Chondrocyte (in vitro differentiated cells): ENCODE measurements at places on chromosomes 3 and 15. TPM values are rescaled to one million over a fixed set of nuclear protein-coding genes. Genes with fewer than 3 reads are reported as not detected.

The PLIN1 gene
- 0.17 to 0.44 TPM in 2 of 3 replicates, not detected in the other for total RNA-seq

The SOX14 gene
- total RNA-seq, result not detected in 3 replicates

The TMEM108 gene
- total RNA-seq, result 1.7 to 7.1 TPM (median 5.6 TPM) in 3 replicates

The USP19 gene
- total RNA-seq, result 34.2 to 43.4 TPM (median 35.6 TPM) in 3 replicates

The GDPGP1 gene
- total RNA-seq, result 4.8 to 5.8 TPM (median 5.5 TPM) in 3 replicates

- no peak overlapping the region for H3K27ac ChIP-seq
- no peaks in the 10 kb centered on the region for H3K27me3 ChIP-seq
- peaks cover 15% of the 10 kb centered on the region for H3K4me1 ChIP-seq
- H3K4me3 ChIP-seq, result no peak overlapping the region
- no peaks in the 10 kb centered on the region for H3K36me3 ChIP-seq
Observed at GRCh38 chr3:24154781-24155180, 209.7 kb downstream of the NR1D2 start.

- DNase-seq, result no peak
- H3K4me1 ChIP-seq, result peaks cover 3% of the 10 kb centered on the region
- H3K27me3 ChIP-seq, result peaks cover 51% of the 10 kb centered on the region
Observed at GRCh38 chr15:69118089-69118488, 42.3 kb upstream of the GLCE start.

DNA sequence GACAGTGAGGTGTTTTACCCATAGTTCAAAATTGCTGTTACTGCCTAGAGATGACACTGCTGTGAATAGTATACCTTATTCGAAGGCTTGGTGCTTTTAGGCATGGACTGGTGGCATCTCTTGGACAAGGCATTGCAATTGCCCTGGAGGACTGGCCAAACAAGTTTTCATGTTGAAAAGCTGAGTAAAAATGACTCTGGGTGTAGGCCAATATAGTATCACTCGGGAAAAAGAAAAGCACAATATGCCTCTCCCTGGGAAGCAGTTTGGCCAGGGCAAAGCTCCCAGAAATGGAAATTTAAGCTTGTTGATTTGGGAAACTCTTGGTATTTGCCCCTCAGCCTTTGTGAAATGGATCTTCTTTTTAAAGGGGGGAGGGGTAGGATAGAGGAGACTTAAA is 54.8 kb downstream of the ZNF609 start:
- no peak for DNase-seq
- no peaks in the 10 kb centered on the region for H3K27me3 ChIP-seq
- H3K36me3 ChIP-seq, result no peaks in the 10 kb centered on the region
- H3K27ac ChIP-seq, result peak overlapping the region; percentile 41
- H3K4me1 ChIP-seq, result peaks cover 8% of the 10 kb centered on the region

DNA sequence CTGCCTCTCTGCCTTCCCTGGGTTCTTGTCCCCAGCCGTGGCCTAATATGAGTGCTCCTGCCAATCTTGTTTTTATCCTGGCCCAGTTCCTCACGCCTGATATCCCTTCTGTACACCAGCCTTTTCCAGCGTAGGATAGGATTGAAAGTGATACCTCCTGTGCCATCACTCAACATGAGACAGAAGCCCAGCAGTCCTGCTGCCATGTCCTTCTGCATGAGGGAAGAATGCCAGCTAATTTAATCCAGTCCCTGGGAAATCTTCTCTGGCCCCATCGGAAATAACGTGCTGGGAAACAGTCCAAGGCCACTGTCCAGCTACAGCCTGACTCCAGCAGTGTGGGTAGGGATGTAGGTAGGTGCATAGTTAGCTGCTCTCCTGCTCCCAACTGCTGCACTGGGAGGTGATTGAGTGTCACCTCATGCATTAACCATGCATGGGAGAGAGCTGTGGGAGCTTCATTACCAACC is 92.0 kb upstream of the TPM1 start:
- no peak overlapping the region for H3K4me3 ChIP-seq
- no peak overlapping the region for H3K27ac ChIP-seq
- H3K4me1 ChIP-seq, result peaks cover 26% of the 10 kb centered on the region
- no peaks in the 10 kb centered on the region for H3K36me3 ChIP-seq
- no peak for DNase-seq

- H3K4me3 ChIP-seq, result no peak overlapping the region
- peaks cover 11% of the 10 kb centered on the region for H3K36me3 ChIP-seq
- peaks cover 31% of the 10 kb centered on the region for H3K4me1 ChIP-seq
- no peaks in the 10 kb centered on the region for H3K27me3 ChIP-seq
Observed at GRCh38 chr15:81308260-81308659, 15.7 kb downstream of the STARD5 start.

- H3K4me3 ChIP-seq, result no peak overlapping the region
- H3K36me3 ChIP-seq, result no peaks in the 10 kb centered on the region
- no peak for DNase-seq
- no peak overlapping the region for H3K27ac ChIP-seq
- H3K27me3 ChIP-seq, result peaks cover 16% of the 10 kb centered on the region
Observed at GRCh38 chr3:196604548-196604947, 34.9 kb upstream of the NRROS start.

DNA sequence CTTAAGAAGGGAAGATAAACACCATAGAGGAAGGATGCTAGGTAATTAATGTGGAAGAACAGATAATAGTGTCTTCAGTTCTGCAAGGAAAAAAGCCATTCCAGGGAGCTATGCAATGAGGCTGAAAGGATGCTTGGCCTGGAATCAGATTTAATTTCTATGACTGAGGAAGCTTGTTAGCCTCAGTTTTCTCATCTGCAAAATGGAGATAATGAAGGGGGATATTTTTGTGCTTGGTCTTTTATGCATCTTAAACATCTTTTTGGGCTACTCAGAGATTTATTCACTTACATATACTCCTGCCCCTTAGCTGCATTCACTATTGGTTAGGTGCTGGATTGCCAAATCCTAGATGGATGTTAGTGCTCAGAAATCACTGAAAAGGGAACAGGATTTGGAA is 16.7 kb downstream of the DNAJB11 start:
- DNase-seq, result no peak
- no peaks in the 10 kb centered on the region for H3K4me1 ChIP-seq
- no peaks in the 10 kb centered on the region for H3K27me3 ChIP-seq
- peaks cover 21% of the 10 kb centered on the region for H3K36me3 ChIP-seq
- no peak overlapping the region for H3K4me3 ChIP-seq
- no peak overlapping the region for H3K27ac ChIP-seq

GRCh38 chr15:39621210-39621609 is 40.3 kb downstream of the THBS1 start:
- H3K27me3 ChIP-seq, result no peaks in the 10 kb centered on the region
- H3K27ac ChIP-seq, result no peak overlapping the region
- H3K4me1 ChIP-seq, result peaks cover 23% of the 10 kb centered on the region
- no peak for DNase-seq
- H3K36me3 ChIP-seq, result no peaks in the 10 kb centered on the region

DNA sequence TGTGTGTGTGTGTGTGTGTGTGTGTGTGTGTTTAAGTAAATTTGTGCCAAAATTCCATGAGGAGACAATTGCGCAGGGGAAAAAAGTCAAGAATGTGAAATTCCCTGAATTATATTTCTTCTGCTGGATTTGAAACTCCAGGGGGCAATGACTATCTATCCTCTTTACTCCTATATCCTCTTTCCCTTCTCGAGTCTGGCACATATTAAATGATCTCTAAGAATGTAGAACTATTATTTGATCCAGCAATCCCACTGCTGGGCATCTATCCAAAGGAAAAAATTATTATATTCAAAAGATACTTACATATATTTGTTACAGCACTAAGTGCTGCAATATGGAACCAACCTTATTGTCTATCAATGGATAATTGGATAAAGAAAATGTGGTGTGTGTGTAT is 350.1 kb upstream of the ADAMTS9 start:
- H3K4me3 ChIP-seq, result no peak overlapping the region
- DNase-seq, result no peak
- no peaks in the 10 kb centered on the region for H3K36me3 ChIP-seq
- H3K4me1 ChIP-seq, result peaks cover 2% of the 10 kb centered on the region
- no peak overlapping the region for H3K27ac ChIP-seq

GRCh38 chr3:128895843-128896697 is 16.6 kb downstream of the ACAD9 start:
- H3K4me3 ChIP-seq, result no peak overlapping the region
- peaks cover 44% of the 10 kb centered on the region for H3K36me3 ChIP-seq

- no peaks in the 10 kb centered on the region for H3K36me3 ChIP-seq
- H3K27ac ChIP-seq, result no peak overlapping the region
- no peaks in the 10 kb centered on the region for H3K4me1 ChIP-seq
- H3K27me3 ChIP-seq, result no peaks in the 10 kb centered on the region
- no peak overlapping the region for H3K4me3 ChIP-seq
Observed at GRCh38 chr3:182523836-182524235, 269.5 kb upstream of the ATP11B start.

DNA sequence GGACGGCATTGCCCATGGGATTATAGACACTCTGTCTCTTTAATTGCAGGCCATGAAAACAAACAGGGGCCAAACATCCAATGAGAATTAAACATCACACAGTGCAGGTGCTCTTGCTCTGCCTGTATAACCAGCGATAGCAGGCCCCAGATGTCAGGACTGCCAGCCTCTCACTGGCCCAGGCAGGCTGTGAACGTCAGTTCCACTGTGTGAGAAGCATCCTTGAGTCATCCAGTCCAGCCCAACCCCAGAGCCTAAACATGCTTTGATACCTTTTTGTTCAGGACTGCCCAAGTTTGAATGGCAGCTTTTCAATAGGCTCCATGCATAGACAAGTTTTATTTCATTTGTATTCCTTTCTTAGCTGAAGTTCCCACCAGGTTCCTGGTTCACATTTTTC is 189.8 kb downstream of the SLCO3A1 start:
- no peak for DNase-seq
- no peak overlapping the region for H3K4me3 ChIP-seq

- no peak for DNase-seq
- no peak overlapping the region for H3K4me3 ChIP-seq
- peaks cover 2% of the 10 kb centered on the region for H3K36me3 ChIP-seq
- peaks cover 22% of the 10 kb centered on the region for H3K4me1 ChIP-seq
Observed at GRCh38 chr3:72287956-72288355, 503.0 kb upstream of the PROK2 start.

- H3K27me3 ChIP-seq, result no peaks in the 10 kb centered on the region
- no peaks in the 10 kb centered on the region for H3K4me1 ChIP-seq
- H3K4me3 ChIP-seq, result no peak overlapping the region
- no peak for DNase-seq
Observed at GRCh38 chr3:31142139-31142538, 247.7 kb upstream of the GADL1 start.

DNA sequence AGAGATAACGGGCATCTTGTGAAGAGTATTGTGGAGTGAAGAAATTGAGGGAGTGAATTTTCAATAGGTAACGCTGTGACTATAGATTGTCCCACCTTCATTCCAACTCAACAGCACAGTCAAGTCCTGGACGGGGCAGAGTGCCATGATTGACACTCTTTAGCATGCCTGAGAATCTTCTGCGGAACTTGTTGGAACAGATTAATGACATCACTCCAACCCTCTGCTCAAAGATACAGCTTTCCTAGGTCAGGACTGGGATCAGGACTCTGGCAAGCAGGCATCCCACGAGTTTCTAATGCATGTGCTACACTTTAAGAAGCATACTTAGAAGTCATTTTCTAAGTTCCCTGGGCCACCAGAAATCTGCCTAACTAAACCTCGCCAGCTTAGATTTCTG is 267.6 kb upstream of the CFAP20DC start:
- peaks cover 2% of the 10 kb centered on the region for H3K36me3 ChIP-seq
- no peaks in the 10 kb centered on the region for H3K27me3 ChIP-seq
- H3K27ac ChIP-seq, result no peak overlapping the region
- H3K4me1 ChIP-seq, result peaks cover 7% of the 10 kb centered on the region
- no peak overlapping the region for H3K4me3 ChIP-seq
